Cerebellar nuclear complex (tissue), 1 donor: ENCODE measurements at places on chromosomes 2 and 18.

GRCh38 chr2:199118673-199119112 lies 339.0 kb downstream of the SATB2 start:
- no peak for DNase-seq

- DNase-seq = no peak
Measured at GRCh38 chr2:85523062-85523902, 15.7 kb upstream of the MAT2A start.

GRCh38 chr2:96320728-96321622 lies 4.1 kb upstream of the ITPRIPL1 start:
- DNase-seq = peak; percentile 48

GRCh38 chr18:10739152-10739551 lies 213.3 kb downstream of the NAPG start:
- no peak for DNase-seq

GRCh38 chr2:217289907-217290280 lies 430.0 kb upstream of the TNP1 start:
- DNase-seq = no peak

DNA sequence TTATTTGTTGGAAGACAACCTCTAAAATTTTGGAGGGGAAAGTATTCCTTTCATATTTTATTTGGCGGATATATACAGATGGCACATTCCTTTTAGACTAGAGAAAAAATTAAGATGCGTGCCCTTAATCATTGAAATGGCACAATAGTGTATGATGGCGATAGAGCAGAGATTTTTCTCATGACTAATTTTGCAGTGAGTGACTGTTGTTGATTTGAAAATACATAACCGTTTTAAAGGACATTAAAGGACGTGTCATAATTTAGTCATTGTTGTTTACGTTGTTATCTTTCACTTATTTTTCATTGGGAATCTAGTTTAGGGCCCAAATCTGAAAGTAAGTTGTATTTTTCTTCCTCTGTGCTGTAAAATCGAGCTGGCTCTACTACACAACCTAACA lies 61.7 kb downstream of the CERS6 start:
- DNase-seq = no peak

GRCh38 chr2:144890828-144891227 lies 370.9 kb upstream of the ZEB2 start:
- DNase-seq = no peak

DNA sequence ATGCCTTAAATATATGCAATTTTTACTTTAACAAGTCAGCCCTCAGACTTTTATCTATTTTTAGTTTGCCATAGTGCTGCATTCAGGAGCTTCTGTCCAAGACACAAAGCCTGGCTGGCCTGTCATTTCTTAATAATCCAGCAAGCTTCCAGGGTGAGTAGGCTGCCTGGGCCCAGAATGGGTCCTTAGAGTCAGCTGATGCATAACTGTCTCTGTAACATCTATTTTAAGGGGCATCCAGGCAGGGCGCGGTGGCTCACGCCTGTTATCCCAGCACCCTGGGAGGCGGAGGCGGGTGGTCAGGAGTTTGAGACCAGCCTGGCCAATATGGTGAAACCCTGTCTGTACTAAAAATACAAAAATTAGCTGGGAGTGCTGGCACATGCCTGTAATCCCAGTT lies 11.8 kb upstream of the GNLY start:
- no peak for DNase-seq

DNA sequence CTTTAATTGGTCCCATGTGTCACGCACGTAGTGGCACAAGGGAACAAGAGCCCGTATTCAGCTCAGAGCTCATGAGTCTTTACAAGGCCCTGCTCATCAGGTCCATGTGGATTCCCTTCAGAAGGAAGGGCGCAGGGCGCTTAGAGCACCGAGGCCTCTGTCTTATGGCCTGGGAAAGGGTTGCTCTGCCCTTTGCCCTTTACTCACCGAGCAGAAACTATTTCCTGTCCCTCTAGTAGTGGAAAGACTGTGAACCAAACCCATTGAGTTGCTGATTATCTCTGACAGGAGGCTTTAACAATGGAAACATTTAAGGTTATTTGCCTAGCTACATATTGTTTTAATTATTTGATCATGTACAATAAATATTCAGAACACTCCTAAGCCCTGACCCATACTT lies 102.0 kb upstream of the ACAA2 start:
- DNase-seq = no peak

DNA sequence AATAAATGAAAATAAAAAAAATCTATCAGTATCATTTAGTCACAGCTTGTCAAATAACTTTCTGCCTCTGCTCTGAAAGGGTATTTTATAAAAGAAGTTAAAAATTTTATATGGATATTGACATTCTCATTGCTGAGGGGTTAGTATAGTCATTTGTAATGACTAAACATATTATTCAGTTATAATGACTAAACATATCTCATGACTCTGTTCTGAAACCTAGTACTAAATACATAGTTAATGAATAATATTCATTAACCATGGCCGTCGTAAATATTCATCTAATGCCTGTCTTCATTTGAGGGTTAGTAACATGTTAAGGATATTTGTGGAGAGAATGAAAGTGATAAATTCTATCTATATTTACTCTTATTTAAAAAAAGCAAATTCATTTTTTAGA lies 69.1 kb upstream of the MAP4K3 start:
- no peak for DNase-seq

GRCh38 chr18:31596081-31596872 lies 4.6 kb downstream of the TTR start:
- no peak for DNase-seq
